Cardiac septum (tissue), 1 donor: ENCODE measurements at places on chromosomes 4 and X. TPM values are rescaled to one million over a fixed set of nuclear protein-coding genes. Genes with fewer than 3 reads are reported as not detected.

Gene GPR173
- total RNA-seq = 3.2 TPM

Gene DDX60
- total RNA-seq = 10.8 TPM

Gene FAM193A
- total RNA-seq = 19.5 TPM

Gene NAT8L
- total RNA-seq = 1.1 TPM

Gene CFI
- 10.8 TPM for total RNA-seq

Gene ZFP92
- total RNA-seq = 0.40 TPM

Gene CCDC149
- 11.7 TPM for total RNA-seq

Gene XAGE2
- total RNA-seq = not detected

Gene FAM47E
- total RNA-seq = 2.9 TPM

Gene DACH2
- not detected for total RNA-seq

Gene GAGE12J
- total RNA-seq = not detected

Gene USP51
- total RNA-seq = 2.1 TPM

Gene SULT1E1
- total RNA-seq = not detected

Gene STPG2
- total RNA-seq = 0.19 TPM

Gene TMSB15B
- total RNA-seq = 1.3 TPM

Gene LRCH2
- total RNA-seq = 1.2 TPM

Gene ERVMER34-1
- total RNA-seq = 3.4 TPM

Gene CLGN
- 44.7 TPM for total RNA-seq

Gene CFP
- 1.0 TPM for total RNA-seq

DNA sequence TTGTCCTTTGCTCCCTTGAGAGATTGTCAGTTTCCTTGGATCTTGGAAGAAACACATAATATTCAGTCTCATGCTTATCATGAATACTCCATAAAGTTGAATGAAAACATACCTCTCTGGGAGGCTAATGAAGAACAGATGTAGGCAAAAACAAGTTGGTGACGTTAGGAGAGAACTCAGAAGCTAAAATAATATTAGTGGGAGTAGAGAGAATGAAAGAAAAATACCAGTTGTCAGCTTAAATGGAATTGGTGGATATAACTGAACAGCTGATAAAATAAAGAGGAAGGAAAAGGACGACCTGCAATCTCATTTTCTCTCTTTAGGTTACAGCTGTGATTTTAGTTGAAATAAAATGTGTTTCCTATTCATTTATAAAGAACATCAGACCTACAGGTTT is 124.8 kb downstream of the SNCA start:
- DNase-seq = no peak

- no peak for DNase-seq
Observed at GRCh38 chr4:137676357-137676998, 144.2 kb upstream of the PCDH18 start.

GRCh38 chr4:102478186-102478585 is 23.0 kb upstream of the NFKB1 start:
- DNase-seq = no peak

DNA sequence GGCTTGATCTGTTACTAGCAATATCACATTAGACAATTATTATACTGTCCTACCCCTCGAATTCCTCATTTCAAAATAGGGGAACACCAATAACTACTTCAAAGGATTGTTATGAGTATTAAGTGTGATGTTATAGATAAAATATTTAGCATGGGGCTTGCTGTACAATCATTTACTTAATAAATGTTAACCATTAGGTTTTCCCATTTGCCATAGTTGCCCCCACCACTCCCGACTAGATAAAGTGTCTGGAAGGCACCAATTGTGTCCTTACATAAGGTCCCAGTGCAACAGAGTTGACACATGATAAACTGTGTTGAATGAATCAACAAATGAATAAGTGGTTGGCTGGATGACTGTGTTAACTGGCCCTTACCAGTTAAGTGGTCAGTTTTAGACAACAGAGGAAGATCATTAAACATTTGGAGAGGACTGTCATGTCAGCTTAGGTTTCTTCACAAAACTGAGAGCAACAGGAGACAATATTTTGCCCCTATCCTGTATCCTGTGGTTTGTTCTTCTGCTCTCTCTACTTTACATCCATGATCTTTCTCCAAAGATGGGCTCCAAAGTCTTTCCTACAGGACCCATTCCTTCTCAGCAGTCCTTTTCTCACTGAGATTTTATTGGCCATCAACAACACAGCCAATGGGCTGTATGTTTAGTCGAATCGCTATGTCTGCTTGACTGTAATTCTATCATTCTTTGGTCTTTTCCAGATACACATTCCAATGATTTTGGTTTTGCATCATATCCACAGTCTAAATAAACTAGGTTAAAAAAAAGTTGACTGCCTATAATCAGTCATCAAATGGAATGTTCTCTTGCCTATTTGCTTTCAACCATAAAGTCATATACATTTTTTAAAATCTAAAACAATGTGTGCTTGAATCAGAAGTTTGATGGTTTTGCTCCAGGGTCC is 74.4 kb downstream of the RNF150 start:
- DNase-seq = no peak

- no peak for DNase-seq
Observed at GRCh38 chrX:144730471-144730870, 516.8 kb upstream of the SPANXN1 start.

DNA sequence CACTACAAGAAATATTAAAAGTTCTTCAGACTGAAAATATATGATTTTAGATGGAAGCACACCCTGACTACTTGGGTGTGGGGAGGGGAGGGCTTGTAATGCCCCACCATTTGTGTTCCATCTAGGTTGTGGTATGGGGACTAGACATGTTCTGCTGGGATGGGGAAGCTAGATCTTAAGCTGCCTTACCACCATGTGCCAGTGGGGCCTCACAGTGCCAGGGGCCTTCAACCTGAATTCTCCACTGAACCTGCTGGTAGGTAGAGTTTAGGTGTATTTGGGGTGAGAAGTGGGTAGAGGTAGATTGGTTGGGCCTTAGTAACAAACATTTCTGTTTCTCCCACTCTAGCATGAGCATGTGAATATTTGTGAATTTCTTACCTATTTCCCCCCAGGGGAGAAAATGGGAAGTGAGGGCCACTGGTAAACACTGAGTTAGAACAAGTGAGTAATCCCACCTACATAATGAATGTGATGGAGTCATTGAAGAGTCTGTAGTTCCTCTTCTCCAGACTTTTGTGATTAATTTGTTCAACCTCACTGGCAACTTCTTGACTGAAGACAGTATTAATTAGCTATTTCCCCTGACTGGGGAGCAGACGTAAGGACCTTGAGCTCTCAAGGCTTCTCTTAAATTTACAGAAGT is 44.0 kb downstream of the BRCC3 start:
- no peak for DNase-seq

GRCh38 chr4:6019316-6020263 is 1.4 kb upstream of the C4orf50 start:
- no peak for DNase-seq

DNA sequence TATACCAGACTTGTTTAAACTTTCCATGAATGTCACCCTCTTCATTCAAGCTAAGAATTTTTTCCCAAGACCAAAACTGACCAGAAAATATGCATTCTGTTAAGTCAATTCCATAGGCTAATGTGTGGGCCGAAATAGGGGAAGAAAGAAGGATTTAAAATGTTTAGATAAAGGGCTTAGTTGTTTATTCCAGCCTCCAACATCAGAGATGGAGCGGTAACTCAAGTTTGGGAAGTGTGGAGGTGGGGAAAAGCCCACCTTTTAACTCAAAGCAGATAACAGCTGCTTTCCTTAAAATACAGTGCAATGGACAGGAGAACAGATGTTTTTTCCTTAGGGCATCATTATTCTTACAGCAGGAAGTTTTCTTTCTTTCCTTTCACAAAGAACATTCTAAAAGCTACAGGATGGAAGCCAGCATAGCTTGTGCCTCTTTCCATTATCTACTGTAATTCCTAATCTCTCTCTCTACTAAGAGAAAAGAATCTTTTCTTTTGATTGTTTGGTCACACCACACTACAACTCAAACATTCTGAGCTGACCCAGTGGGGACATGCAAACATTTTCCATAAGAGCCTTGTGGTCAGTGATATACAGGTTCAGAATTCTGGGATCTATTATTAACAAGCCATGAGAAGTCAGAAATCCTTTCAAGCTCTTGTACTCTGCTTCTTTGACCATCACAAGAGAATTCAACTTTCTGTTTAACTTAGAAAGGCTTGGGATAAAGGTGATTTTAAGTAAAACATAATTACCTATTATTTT is 101.6 kb downstream of the PDE5A start:
- no peak for DNase-seq

- no peak for DNase-seq
Observed at GRCh38 chrX:20967725-20968124, 406.5 kb upstream of the CNKSR2 start.

- DNase-seq = no peak
Observed at GRCh38 chrX:132677233-132677716, 188.4 kb upstream of the MBNL3 start.

GRCh38 chr4:158710814-158711213 is 12.4 kb downstream of the PPID start:
- no peak for DNase-seq

- no peak for DNase-seq
Observed at GRCh38 chrX:134171661-134172587, 65.1 kb upstream of the CCDC160 start.

- peak; percentile 79 for DNase-seq
Observed at GRCh38 chr4:153152501-153153338, 51.5 kb upstream of the TRIM2 start.

DNA sequence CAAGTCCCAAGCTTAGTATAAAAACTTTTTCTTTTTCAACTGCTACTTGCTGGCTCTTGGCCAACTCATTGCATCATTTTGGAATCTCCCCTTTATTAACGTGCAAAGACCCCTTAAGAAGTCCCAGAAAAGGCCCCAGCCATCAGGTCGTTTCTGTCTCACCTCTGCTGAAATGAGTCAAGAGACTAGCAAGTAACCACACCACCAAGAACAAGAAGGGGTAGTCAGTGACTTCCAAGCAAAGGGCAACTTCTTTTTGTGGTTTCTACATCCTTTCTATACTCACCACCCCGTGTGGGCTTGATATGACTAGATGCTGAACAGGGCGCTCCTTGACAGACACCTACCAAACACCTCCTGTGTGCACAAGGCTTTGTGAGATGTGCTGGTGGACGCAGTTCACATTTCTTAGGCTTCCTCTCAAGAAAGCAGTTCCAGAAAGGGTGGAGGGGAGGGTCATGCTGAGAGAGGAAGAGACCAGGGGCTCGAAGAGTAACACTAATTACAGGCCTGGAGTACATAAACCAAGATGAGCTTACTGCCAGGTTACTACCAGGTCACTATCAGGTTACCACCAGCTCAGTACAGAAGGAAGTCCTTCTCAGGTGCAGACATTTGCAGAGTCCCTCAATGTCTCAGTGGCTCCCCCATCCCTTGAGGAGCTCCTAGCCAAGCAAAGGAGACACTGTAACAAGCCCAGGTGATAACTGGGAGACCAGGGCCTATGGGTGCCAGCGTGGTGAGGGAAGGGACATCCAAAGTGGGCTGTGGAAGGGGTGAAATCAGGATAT is 19.3 kb downstream of the JAKMIP1 start:
- DNase-seq = no peak

- DNase-seq = no peak
Observed at GRCh38 chrX:46912603-46913491, 626 bp downstream of the JADE3 start.

- no peak for DNase-seq
Observed at GRCh38 chrX:13697976-13698375, 9.0 kb downstream of the RAB9A start.

- DNase-seq = no peak
Observed at GRCh38 chr4:95362066-95362465, 186.7 kb downstream of the UNC5C start.

DNA sequence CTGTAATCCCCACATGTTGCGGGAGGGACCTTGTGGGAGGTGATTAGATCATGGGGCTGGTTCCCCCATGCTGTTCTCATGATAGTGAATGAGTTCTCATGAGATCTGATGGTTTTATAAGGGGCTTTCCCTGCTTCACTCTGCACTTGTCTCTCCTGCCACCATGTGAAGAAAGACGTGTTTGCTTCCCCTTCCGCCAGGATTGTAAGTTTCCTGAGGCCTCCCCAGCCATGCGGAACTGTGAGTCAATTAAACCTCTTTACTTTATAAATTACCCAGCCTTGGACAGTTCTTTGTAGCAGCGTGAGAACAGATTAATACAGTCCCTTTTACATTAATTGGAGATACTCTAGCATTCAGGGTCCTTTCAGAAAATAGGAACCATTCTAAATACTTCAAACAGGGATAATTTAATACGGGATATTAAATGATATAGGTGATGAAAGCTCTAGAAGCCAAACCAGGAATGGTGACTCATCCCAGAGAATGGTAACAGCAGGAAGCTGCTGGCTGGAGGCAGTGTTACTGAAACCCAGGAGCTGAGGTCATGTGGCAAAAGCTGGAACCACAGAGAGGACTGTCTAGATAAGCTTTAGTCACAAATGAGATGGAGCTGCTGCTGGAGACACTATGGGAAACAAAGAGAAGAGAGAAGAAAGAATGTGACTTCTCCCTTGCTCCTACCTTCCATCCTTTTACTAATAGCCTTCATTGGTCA is 57.3 kb downstream of the GSTCD start:
- peak; percentile 75 for DNase-seq

GRCh38 chrX:6660567-6661264 is 125.8 kb upstream of the VCX3A start:
- no peak for DNase-seq

GRCh38 chrX:68846536-68846935 is 17.7 kb downstream of the EFNB1 start:
- DNase-seq = no peak

GRCh38 chr4:109972786-109973528 is 60.3 kb downstream of the EGF start:
- no peak for DNase-seq

DNA sequence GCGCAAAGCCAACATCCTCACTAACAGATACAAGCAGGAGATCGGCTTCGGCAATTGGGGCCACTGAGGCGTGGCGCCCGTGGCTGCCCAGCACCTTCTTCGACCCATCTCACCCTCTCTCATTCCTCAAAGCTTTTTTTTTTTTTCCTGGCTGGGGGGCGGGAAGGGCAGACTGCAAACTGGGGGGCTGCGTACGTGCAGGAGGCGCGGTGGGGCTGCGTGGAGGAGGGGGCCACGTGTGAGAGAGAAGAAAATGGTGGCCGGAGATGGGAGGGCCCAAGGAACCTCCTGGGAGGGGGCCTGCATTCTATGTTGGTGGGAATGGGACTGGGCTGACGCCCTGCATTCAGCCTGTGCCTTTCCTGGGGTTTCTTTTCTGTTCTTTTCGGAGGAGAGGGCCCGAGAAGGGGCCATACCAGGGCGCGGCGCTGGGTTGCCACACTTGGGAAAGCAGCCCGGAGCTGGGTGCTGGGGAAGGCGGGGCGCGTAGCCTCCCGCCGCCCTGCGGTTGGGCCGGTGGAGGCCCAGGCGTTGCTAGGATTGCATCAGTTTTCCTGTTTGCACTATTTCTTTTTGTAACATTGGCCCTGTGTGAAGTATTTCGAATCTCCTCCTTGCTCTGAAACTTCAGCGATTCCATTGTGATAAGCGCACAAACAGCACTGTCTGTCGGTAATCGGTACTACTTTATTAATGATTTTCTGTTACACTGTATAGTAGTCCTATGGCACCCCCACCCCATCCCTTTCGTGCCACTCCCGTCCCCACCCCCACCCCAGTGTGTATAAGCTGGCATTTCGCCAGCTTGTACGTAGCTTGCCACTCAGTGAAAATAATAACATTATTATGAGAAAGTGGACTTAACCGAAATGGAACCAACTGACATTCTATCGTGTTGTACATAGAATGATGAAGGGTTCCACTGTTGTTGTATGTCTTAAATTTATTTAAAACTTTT is 4.5 kb downstream of the MID1IP1 start:
- peak; percentile 85 for DNase-seq

GRCh38 chr4:15303052-15303641 is 124.7 kb upstream of the C1QTNF7 start:
- DNase-seq = no peak
